ENCODE measurements at places on chromosomes 2 and 18.

DNA sequence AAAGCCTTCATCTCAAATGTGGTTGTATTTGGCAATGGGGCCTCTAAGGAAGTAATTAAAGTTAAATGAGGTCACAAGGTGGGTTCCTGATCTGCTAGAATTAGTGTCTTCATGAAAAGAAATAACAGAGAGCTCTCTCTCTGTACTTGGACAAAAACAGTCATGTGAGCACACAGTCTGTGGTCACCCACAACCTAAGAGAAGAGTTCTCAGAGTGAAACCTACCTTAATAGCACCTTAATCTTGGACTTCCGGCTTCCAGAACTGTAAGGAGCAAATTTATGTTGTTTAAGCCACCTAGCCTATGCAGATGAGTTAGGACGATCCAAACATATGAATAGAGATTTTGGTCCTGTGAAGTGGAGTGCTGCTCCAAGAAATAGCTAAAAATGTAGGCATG is 758.9 kb downstream of the LRRTM4 start:
- no peak for DNase-seq

DNA sequence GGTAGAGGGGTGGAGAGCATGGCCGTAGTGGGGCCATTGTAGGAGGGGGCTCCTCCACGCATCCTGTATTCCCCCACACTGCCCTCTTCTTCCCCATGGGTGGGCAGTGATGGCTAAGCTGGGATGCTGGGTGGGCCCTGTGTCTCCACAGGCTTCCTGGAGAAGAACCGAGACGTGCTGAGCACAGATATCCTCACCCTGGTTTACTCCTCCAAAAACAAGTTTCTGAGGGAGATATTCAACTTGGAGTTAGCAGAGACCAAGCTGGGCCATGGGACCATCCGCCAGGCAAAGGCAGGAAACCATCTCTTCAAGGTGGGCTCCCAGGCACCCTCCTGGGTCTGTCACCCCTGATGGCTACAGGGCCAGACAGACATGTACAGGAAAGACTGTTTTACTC is 52.8 kb downstream of the MYO7B start:
- no peak for DNase-seq

DNA sequence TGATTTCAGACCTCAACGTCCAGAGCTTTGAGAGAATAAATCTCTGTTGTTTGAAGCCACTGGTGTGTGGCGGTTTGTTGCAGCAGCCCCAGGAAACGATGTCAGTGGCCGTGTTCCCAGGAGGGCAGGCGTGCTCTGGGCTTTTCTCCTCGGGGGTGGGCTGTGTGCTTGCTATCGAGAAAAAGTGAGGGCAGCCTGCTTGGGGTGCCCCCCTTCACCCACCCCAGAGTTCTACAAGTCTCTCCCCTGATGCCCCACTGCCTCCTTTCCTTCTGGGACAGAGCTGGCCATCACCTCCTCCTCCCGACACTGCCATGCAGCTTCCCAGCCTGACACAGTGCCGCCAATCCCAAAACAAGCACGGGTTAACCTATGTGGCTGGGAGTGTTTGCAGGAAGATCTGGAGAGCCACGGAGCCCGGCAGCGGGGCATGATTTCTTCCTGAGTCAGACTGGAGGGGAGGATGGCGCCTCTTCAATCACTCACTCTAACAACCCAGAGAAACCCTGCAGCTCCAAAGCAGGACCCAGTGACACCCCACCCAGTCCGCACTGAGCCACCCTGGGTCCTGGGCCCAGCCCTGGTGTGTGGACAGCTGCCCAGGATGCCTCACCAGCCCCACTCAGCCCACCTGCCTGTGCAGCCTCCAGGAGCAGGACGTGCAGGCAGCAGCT is 213.7 kb upstream of the RAB6C start:
- DNase-seq: no peak

- DNase-seq: no peak
These were observed 11.3 kb downstream of the MITD1 start for GRCh38 chr2:99169534-99169933.

DNA sequence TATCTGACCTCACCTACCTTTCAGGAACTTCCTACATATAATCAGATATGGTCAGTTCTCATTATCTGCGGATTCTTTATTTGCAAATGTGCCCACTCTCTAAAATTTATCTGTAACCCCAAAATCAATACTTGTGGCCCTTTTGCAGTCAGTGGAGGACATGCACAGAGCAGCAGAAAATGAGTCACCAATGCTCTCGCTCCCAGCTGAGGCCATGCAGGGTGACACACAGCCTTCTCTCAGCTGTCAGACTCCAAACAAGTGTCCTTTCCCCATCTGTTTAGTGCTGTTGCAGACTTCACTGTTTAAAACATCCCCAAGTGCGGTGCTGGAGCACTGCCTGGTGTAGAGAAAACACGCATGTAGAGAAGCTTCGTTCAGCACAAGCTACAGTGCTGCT is 171.9 kb upstream of the SALL3 start:
- no peak for DNase-seq

DNA sequence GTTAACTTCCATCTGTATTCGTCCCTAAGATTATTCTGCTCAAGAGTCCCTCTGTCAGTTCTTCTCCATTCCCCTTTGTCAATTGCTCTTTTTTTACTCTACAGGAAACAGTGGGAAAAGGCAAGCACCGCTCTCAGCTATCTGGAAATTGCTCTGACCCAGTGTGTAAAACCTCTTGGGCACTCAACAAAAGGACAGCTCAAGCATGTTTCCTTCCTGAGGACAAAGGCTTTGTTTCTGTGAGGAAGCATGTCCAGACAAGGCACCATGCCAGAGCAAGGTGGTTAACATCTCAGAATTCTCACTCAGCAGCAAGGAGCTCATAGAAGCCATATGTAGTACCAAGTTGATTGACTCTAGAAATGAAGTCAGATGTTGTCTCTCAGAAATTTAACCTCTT is 735.6 kb downstream of the TSN start:
- DNase-seq: no peak

DNA sequence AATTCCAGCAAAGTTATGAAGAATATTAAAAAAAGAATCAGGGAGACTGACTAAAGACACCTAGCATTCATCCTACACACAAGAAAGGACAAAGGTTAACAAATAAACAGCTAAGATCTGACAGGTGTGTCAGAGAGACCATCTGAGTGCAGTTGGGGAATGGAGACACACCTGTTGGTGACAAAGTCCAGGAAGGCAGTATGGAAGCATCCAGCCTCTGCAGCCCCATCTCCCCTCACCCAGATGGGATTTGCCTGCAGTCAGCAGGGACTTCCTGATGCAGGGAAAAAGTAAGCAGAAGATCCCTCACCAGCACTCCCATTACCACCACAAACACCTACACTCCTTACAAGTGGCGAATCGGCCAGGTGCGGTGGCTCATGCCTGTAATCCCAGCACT is 37.9 kb downstream of the USP34 start:
- DNase-seq: no peak

DNA sequence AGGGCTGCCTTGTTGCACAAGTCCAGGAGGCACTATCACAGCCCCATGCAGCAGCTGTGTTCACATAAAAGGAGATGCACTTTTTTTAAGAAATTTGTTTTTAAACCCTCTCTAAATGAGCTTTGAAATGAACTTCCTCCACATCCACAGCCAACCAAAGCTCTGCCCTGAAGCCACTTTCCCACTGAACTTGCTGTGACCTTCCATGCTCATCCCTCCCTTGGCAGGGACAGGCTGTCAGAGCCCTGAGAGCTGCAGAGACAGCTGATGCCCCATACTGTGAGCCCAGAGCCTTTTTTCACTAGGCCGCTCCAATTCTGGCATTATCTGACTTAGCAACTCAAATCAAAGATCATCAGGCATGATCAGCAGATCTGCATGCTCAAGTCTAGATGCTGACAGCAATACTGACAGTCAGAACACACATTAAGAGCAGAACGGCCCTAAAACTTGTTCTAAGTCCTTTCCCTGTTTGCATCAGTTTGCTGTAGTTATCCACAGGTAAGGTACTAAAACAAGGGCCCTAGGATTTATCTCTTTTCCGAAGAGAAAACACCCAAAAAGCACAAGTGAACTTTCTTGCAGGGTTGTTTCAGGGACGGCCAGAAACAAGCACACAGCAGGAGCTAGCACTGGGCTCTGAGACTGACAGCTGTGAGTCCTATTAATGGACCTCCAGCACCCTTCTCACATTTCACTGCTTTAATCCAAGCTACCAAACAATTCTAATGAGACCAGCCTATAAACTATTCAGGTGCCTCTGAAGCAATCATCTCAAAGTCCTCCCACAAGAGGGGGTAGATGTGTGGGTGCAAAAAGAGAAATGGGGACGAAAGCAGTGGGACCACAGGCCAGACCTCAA is 34.9 kb downstream of the RNU4ATAC start:
- DNase-seq: no peak

GRCh38 chr2:100135415-100135814 is 7.0 kb downstream of the AFF3 start:
- no peak for DNase-seq

- peak; percentile 40 for DNase-seq
These were observed 19.5 kb upstream of the CELF4 start for GRCh38 chr18:37584952-37585695.

- no peak for DNase-seq
These were observed 26.2 kb downstream of the STK39 start for GRCh38 chr2:168220965-168221819.

- DNase-seq: no peak
These were observed 148.6 kb upstream of the ALPP start for GRCh38 chr2:232229911-232230310.

DNA sequence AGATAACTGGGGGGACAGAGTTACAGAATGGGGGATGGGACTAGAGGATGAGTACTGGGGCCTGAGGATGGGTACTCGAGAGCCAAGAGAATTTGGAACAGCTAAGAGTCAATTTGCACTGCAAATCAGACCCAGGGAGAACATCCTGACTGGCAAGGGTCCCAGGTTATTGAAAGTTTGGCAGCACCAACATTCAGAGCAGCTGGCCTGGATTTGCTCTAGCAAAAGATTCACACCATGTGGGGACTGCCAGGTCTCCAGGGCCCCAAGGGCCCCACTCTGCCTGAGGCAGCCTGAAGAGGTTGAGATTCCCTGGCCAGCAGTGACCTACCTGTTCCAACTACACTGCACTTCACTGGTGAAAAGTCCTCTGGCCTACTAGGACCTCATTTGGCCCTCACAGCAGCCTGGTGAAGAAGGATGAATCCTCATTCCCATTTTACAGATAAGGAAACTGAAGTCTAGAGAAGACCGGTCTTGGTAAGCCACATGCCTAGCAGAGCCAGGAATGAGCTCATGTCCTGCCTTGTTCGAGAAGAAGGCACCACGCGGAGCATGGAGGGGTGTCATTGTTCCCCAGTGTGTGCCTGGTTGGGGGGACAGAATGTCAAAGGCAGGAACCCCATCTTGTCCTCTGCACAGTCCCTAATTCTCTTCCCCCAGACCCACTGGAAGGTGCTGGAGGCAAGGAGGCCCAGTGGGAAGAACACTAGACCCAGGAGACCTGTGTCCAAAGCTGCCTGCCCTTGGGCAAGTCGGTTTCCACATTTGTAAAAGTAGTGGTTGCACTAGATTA is 258.6 kb downstream of the TNS1 start:
- DNase-seq: no peak

- DNase-seq: no peak
These were observed 223.2 kb downstream of the PMAIP1 start for GRCh38 chr18:60123031-60123430.

- DNase-seq: no peak
These were observed 112.2 kb upstream of the MEIS1 start for GRCh38 chr2:66322506-66323260.

DNA sequence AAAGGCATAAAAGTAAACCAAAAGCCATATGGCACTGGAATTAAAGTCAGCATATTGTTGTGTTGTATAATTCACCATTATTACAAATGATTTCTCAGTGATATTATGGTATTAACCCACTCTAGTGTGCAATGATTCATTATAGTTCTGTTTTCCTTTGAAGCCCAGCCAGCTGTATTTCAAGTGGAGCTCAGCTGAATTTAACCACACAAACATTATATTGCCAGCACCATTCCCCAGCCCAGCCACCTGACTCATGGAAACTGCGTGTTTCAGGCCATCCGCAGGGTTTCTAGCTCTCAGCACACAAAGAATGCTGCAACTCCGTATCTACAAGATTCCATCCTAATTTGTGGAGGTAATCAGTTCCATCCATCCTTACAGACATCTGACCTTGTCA is 166.8 kb upstream of the CHAC2 start:
- DNase-seq: no peak

GRCh38 chr2:254241-254640 is 9.6 kb downstream of the SH3YL1 start:
- DNase-seq: no peak

GRCh38 chr18:58570360-58571064 is 58.4 kb downstream of the ALPK2 start:
- DNase-seq: no peak

DNA sequence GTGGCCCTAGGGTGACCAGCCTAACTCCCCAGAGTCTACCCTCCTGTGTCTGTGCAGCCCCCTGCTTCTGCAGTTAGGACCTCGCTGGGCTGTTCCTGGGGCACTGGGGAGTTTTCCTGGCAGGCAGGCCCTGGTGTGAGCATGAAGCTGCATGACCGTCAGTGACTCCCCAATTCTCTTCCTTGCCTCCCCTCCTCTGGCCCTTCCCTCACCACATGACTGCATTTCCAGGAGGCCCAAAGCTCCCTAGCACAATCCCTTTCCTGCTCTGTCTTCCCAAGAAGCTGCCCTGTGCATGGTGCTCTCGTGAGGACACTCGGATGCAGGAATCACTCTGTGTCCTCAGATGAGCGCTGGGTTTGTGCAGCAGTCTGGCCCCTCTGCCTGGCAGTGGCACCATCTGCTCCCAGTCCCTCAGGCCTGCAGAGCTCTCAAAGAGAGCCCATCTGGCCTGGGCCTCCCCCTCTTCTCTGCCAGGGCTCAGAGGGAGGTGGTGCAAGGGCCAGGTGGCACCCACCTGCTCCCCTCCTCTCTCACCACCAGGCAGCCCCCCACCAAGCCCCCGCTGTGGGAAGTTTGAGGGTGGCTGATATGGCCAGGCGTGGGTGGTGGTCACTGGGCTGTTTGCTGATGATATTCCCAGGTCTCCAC is 125.6 kb upstream of the HS6ST1 start:
- no peak for DNase-seq

Measured in WTC11 (cell line).